ENCODE measurements at places on chromosomes 6 and 20.

DNA sequence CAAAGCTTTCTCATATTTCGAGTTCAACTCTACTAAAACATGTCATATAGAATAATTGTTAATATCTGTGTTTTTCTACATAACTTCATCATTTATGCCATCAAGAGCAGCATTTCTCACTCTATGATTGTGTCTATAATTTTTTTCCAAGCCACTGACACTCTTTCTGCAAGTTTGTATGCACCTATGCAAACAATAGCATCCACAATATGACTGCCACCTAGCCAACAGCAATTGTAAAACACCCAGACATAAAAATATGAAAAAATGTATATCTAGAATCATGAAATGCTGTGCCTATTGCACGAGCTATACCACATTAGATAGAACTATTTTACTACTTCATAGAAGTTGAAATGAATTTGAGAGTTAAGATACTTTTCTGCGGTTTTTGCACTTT, 286.5 kb upstream of the MARCKS start:
- DNase-seq = no peak

DNA sequence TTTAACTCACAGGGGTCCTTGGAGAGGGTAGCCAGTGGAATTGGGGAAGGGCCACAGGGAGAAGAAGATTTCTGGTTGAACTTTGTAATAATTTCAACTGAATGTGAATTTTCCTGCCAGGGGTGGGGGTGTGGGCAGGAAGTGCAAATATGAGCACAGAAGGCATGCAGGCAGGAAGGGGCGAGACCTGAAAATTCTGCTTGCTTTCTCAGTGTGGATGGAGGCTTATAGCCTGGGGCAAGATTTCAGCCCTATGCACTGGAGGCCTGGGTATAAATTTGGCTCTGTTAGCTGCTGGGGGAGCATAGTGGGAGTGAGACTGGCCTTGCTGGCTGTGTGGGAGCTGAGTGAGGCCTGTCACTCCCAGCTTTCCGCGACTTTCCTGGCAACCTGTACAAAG, 54.4 kb downstream of the PERP start:
- no peak for DNase-seq

DNA sequence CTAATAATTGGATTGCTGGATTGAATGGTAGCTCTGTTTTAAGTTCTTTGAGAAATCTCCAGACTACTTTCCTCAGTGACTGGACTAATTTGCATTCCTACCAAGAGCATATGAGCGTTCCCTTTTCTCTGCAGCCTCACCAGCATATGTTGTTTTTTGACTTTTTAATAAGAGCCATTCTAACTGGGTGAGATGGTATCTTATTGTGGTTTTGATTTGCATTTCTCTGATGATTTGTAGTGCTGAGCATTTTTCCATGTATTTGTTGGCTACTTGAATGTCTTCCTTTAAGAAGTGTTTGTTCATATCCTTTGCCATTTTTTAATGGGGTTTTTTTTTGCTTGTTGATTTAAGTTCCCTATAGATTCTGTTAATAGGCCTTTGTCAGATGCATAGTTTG, 94.7 kb upstream of the AHI1 start:
- DNase-seq = no peak

- DNase-seq = no peak
These were observed 105.6 kb downstream of the CDH26 start for GRCh38 chr20:60063739-60064380.

GRCh38 chr6:99138445-99138844, 190.7 kb upstream of the FBXL4 start:
- no peak for DNase-seq

DNA sequence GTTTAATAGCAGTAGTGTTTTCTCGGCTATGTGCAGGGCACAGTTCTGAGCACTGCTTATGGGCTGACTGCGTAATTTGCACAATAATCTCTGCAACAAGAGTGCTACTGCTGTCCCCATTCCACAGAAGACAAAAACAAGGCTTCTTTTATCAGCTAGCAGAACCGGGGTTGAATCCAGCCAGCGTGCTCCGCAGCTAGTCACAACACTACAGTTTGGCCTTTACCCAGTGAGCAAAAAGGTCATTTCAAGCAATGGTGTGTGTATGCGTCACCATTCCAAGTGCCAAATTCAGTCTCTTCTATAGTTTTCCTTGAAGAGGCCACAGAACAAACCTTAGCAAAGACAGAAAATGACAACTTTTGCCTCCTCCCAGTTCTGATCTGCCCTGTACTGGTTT, 61.1 kb downstream of the LRFN2 start:
- no peak for DNase-seq

DNA sequence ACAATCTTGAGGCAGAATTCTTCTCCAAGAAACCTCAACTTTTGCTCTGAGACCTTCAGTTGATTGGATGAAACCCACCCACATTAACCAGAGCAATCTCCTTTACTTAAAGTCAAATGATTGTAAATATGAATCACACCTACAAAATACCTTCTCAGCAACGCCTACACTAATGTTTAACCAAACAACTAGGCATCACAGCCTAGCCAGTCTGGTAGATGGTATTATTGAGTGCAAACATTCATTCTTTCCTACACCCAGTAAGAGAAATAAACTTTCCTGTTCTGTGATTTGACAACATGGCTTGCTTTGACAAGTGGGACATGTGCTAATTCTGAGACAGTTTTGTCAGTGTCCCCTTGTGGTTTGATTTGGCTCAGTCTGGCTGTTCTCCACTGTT, 252.2 kb downstream of the HACE1 start:
- no peak for DNase-seq

- peak; percentile 62 for DNase-seq
These were observed 25.9 kb upstream of the GTSF1L start for GRCh38 chr20:43752561-43753301.

DNA sequence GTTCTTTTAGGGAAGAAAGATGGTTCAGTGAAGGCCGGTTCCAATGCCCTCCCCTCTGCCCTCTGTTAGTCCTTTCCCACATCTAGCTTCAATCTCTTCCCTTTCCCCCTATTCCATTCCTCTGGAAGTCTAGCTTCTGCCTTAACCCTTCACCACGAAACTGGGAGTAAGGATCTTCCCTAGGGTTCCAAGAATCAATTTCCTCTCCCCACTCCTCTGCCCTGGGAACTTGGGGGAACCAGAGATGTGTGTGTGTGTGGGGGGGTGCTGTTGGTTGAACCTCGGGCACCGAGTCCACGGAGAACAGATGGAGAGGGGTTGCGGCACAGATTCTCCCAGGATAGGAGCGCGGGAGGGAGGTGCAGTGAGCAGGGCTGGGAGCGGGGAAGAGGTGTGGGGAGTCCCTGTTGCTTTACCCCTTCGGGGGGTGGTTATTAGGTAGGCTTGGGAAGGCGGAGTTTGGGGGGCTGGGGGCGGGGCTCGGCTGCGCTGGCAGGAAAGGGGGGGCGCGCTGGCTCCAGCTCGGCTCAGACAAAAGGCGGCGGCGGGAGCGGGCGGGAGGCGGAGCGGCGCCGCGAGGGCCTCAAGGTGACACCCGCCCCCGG, at the start of gene TMEM151B:
TMEM151B (plus strand) TSS at position 530 of the 605 bp plus-strand sequence. CDS start 293 bp downstream, outside the sequence.
- DNase-seq = no peak

GRCh38 chr20:14049111-14049510, 53.8 kb downstream of the MACROD2 start:
- DNase-seq = no peak

DNA sequence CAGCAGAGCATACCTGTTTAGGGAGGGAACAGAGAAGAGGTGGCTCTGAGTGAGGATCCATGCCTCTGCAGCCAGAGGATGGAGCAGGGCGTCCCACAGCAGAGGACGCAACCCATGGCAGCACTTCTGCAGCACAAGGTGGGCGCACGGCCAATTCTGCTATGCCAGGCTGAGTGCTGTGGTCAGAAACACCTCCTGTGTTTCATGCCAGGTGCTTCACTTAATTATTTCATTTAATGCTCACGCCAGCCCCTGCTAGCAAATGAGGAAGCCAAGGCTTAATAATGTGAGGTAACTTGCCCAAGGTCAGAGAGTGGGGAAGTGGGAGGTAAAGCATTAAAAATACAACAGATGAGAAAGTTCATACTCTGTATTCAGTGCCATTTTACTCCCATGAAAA, 68.5 kb upstream of the PTGIS start:
- no peak for DNase-seq

- DNase-seq = no peak
These were observed 968 bp downstream of the PHF3 start for GRCh38 chr6:63636518-63637021.

GRCh38 chr6:8352335-8352965, 82.9 kb downstream of the SLC35B3 start:
- DNase-seq = no peak

DNA sequence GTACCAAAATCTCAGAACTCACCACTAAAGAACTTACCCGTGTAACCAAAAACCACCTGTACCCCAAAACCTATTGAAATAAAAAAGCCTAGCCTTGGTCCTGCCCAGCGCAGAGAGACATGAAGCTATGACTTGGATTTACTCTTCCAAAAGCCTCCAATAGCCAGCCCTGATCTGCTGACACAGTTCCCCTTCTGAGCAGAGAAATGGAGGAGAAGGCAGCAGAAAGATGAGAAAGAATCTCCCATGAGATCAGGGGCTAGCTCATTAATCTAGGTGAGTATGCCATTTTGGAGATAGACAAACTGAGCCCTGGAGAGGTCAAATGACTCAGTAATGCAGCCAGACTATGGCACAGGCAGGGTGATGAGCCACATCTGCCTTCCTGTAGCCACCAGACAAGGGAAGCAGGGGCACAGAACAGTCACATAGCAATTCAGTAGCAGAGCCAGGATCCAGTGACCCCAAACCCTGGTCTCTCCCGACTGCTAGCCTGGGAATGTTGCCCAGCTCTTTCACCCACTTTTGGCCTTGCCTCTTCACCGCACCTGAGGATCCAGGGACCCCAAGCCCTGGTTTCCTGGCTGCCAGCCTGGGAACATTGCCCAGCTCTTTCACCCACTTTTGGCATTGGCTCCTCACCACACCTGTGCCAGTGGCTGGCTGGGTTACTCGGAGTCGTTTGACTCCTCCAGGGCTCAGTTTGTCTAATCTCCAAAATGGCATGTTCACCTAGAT, 7.2 kb upstream of the SDCBP2 start:
- DNase-seq = no peak

- no peak for DNase-seq
These were observed 16.0 kb downstream of the UQCC2 start for GRCh38 chr6:33695451-33695887.

DNA sequence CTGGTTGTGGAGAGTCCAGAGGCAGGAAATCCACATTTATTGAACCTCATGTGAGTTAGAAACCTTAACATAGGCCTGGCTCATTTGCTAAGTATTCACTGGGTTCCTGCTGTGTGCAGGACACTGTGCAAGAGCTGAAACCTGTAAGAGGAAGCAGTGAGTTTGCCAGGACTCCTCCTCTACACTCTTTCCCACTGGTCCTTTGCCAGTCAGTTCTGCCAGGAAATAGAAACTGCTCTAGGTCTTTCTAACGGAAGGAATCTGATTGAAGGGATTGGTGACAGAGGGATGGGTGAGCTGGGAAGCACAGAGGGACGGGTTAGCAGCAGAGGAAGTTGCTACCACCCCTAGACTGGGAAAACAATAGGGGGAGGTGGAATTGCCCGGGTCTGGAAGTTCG, 234.2 kb upstream of the ECI2 start:
- no peak for DNase-seq

DNA sequence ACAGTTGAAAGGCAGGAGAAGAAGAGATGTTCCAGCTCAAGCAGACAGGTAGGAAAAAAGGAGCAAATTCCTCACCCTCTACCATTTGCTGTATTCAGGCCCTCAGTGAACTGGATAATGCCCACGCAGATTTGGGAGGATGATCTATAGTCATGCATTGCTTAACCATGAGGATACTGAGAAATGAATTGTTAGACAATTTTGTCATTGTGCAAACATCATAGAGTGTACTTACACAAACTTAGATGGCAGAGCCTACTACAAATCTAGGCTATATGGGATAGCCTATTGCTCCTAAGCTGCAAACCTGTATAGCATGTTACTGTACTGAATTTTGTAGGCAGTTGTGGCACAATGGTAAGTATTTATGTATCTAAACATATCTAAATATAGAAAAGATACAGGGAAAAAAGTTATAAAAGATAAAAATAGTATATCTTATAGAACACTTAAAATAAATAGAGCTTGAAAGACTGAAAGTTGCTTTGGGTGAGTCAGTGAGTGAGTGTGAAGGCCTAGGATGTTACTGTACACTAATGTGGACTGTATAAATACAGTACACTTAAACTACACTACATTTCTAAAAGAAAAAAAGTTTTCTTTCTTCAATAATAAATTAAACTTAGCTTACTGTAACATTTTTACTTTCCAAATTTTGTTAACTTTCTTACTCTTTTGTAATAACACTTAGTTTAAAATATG, 672.3 kb downstream of the UTRN start:
- DNase-seq = no peak

- DNase-seq = no peak
These were observed 254.4 kb downstream of the NRN1 start for GRCh38 chr6:5752391-5752680.

DNA sequence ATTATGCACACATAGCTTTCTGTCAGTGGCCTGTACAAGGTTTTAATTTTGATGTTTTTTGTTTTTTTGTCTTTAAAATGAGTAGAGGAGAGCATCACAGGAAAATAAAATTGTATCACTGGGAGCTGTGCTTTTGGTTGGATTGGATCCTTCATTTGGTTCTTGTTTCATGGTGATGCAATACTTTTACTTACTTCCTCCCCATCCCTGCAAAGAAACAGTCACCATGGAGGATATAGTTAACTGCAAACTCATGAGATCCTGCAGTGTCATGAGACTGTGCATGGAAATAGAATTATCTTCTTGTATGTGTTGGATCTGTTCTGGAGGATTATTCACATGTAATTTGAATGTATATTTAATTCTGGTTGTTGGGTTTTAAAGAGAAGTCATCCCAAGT, 122.3 kb downstream of the JARID2 start:
- no peak for DNase-seq

- DNase-seq = no peak
These were observed 190.2 kb upstream of the SNX9 start for GRCh38 chr6:157632821-157633220.

DNA sequence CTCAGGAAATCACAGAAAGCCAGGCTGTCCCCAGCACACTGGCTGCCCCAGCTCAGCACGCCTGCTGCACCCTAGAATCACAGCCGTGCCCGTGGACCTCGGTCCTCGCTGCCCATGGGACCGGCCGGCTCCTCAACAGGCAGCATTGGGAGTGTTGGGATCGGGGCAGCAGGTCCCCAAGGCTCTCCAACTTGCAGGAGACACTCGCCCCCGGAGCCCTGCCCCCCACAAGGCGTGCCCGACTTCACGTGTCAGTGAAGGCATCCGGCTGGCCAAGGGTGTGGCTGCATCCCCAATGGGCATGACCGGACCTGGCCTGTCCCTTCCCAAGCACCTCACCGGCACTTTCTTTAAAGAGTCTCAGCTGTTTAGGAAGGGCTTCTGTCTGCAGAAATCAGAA, 3.0 kb upstream of the NTSR1 start:
- DNase-seq = no peak

DNA sequence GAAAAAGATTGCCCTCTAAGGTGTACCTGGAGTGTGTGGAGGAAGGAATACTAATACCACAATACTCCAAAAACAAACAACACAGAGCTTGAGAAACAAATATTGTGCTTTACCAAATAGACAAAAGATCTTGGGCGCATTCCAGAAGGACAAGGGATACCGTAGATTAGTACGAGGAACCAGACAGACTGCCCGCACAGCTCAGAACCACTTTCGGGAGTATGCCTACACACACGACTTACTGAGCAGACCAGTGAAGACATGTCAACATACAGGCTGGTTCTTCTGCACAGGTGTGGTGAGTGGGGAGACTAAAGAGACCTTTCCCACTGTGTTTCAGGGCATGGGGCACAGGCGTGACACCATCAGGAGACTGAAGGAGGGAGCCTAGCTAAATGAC, 15.8 kb upstream of the FOXQ1 start:
- no peak for DNase-seq

Measured in GM18507 (cell line).